ENCODE measurements at places on chromosomes 1 and 21.

DNA sequence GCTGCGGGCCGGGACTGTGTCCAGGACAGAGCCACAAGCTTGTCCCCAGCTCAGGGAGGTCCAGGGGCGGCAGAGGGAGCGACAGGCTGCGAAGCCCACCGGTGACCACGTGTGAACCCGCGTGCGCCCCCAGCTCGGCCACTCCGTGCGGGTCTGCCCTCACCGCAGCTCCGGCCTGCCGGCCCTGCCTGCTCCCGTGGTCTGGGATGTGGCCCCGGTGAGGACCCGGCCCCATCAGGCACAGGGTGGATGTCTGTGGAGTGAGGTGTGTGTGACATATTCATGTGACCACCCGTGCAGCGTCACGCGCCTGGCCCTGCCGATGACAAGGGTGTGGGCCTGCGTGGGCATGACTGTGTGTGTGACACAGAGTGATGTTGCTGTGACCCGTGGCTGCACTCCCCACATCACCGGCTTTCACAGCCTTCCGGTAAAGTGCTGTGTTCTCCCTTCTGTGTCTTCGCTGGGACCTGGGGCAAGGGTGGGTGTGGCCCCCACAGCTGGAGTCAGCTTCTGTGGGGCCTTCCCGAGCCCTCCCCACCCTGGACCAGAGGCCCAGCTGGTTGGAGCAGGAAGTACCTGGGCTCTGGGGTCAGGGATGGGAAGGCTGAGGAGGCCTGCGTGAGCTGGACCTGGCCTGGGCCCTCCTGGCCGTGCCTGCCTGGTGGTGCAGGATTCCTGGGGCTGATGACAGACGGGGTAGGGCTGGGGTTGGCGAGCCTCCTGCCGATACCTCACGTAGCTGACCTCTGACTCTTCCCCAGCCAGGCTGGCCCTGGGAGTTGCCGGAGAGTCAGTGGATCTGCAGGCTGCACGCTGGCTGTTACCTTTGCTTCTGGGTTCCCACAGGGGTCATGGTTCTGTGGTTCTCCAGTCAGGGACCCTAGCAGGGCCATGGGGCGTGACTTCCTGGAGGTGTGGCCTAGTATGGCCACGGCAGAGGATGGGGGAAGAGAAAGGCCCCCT lies 4.1 kb downstream of the RNF223 start:
- no peak for DNase-seq

DNA sequence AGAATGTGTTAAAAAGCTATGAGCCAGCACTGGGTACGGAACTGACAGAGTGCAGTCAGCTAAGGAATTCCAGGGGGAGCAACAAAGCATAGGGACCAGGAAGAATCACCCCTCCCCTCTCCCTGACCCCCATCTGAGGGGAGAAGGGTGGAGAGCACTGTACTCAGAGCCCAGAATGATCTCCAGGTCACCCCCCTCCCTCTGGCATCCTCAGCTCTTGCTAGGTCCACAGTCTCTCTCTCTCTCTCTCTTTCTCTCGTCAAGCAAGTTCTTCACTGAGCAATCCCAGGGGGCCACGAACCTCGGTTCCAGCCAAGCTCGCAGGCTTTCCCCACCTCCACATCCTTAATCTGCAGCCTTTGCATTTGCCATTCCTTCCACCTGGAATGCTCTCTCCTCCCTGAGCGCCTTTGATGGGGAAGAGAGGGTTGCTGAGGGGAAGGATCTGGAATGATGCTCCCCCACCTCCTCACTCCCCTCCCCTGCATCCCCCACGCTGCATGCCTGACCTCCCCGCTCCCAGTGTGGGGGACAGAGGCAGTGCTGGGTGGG lies 6.7 kb upstream of the WASF2 start:
- no peak for DNase-seq

DNA sequence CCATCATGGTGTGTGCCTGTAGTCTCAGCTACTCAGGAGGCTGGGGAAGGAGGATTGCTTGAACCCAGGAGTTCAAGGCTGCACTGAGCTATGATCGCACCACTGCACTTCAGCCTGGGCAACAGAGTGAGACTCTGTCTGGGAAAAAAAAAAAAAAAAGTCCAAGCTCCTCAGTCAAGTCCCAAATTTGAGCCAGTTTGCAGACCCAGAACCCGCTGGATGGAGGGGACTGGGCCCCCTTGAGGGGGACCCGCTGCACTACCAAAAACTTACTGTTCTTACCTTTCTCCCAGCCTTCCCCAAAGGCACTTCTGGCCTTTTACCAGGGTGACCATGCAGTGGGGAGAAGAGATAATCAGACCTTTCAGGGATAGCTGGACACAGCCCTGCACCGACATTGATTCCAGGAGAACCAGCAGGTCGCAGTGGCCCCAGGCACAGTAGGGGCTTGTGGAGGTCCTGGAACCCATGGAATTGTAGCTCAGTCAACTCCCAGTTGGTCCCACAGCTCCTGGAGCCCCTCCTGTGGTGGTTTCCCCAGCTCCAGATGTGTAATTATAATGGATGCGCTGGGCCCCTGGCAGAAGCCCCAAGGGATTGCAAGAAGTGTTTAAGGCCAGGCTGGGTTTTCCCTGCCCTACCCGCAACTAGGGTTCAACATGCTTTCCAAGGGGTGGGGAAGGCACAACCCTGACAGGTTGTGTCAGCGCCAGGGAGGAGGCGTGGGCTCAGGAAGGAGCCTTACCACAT lies 4.1 kb upstream of the WNT9A start:
- no peak for DNase-seq

DNA sequence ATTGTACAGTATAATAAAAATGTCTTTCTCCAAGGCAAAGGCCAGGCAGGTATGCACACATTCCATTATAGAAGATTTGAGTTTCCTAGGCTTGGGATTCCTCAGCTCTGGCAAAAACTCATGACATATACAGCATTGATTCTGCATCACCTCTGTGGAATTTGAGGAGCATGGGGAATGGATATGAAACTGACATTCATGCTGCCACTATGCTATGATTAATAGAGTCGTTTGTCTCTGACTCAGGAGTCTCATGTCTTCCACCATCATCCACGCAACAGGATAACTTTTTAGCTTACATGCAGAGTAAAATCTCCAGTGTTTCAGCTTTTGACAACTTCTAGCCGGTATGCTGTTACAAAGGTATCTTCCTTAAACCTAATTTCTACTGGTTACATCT lies 49.8 kb upstream of the ADORA3 start:
- no peak for DNase-seq

DNA sequence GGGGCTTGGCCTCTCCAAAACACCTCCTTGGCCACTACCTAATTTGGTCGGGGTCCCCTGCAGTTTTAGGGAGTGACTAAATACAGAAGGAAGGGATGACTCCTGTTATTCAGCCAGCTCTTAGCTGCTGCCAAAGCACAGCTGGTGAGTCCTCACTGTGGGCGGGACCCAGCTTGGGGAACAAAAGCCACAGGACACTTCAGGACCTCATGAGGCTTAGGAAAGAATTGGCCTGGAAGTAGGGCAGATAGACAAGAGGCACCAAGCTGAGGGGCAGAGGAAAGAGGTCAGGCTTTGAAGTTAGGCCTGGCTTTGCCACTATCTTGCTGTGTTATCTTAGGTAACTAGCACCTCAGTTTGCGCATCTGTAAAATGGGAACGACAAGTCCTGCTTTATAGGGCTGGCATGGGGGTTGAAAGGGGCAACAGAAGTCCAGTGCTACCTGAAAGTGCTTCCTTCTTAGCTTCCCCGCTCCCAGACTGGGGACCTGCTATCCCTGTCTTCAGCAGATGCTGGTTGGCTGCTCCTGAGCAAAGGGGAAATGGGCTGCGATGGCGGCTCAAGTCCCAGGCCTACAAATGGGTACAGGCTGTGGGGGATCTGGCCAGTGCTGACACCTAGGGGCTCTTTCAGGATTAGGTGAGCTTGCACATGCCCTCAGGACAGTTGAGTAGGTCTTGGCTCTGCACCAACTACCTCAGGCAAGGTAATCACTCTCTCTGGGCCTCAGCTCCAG lies 15.7 kb downstream of the IFI6 start:
- DNase-seq = no peak

- DNase-seq = no peak
Measured at GRCh38 chr21:42609811-42610210, 43.6 kb upstream of the PDE9A start.

DNA sequence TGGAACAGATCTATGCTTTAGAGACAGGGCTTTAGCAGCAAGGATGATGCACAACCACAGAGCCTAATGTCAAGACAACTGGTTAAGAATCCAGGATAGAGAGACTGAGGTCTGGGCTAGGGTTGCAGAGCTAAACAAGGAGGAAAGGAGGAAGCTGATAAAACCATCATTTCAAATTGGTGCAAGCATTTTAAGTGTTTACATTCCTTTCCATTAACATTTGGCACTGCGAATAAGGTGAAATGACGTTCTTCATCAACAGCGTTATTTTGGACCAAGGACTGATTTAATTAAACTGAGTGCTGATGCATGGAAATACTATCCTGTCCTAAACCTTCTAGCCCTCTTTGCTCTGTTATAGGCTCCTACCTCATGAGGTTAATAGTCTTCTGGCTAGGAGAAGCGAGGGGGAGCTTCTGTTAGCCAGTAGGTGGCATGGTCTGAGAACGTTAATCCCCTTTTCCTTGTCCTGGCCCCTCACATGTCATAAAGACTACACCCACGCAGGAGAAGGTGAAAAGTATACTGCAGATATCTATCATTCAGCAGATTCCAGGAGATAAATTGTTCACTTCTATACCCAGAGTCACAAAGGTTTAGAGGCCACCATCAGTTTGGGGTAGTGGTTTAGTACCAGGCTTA lies 7.6 kb upstream of the C1orf21 start:
- no peak for DNase-seq

DNA sequence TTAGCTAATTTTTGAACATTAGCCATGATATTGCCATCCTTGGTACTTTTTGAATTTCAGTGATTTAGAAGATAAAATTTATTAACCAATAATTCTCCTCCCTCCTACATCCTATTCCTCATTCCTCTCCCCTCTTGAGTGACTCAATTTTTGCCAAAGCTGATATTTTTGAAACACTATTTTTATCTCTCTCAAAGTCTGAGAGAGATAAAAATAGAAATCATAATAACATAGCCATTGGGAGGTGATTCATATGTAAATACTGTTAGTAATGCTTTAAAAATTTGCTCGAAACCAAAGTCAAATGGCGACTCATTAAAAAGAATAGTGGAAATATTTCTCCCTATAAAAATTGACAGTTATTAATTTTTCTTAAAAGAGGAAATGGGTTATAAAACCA lies 97.4 kb downstream of the PATJ start:
- no peak for DNase-seq

GRCh38 chr21:30577766-30578165 lies 12.4 kb downstream of the KRTAP22-2 start:
- DNase-seq = no peak

GRCh38 chr1:8544644-8545043 lies 226.7 kb downstream of the SLC45A1 start:
- DNase-seq = no peak

DNA sequence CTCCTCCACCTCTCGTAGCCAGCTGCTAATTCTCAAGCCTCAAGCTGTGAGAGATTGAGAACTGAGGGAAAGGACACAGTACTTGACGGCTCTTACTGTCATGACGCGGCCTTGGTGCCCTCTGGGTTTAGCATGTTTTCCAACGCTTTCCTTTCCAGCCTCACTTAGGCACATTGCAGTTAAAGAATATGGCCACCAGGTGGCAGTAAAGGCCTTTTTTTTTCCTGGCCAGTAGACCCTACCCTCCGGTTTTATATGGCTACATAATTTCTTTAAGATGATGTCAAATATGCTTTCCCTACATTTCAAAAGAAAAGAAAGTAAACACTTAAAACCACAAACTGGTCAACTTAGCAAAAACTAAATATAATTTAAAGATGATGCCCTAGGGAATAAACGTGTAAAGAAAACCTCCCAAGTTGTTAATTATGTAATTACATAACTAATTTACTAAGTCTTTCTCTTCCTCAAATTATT lies 56.8 kb upstream of the PRDX6 start:
- no peak for DNase-seq

- DNase-seq = no peak
Measured at GRCh38 chr1:7808253-7808844, 24.3 kb downstream of the PER3 start.

- DNase-seq = no peak
Measured at GRCh38 chr1:75539230-75540116, 71.4 kb downstream of the SLC44A5 start.

DNA sequence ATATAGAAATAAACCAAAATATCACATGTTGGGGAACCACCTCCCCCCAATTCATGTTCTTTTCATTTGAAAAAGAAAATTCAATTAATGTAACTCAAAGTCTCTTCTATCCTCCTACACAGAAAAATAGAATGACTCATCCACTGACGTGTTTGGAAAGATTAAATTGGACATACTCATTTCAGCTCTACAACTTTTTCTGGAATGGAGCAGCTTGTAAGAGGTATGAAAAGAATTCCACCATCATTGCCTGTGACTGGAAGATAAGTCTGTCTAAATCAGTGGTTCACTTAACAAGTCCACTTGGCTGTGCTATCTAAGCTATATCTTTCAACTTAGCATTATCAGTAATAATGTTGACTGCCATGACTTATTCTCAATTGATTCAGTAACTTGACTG lies 702.3 kb downstream of the BRINP3 start:
- DNase-seq = no peak

- DNase-seq = no peak
Measured at GRCh38 chr21:39064325-39065012, 118.8 kb downstream of the PSMG1 start.

GRCh38 chr1:66769512-66770229 lies 17.4 kb downstream of the DYNLT5 start:
- no peak for DNase-seq
